ENCODE measurements at places on chromosomes 3 and 15. TPM values are rescaled to one million over a fixed set of nuclear protein-coding genes. Genes with fewer than 3 reads are reported as not detected.

Gene SLC24A5
- total RNA-seq, result not detected

Gene ALPK3
- 0.18 TPM for total RNA-seq

Gene OR5AC2
- total RNA-seq, result not detected

Gene SLC28A1
- 111 TPM for total RNA-seq

Gene ADAM10
- total RNA-seq, result 71.5 TPM

Gene HRG
- total RNA-seq, result not detected

Gene PLA2G4E
- total RNA-seq, result not detected

Gene SLC51B
- 374 TPM for total RNA-seq

Gene CAPN3
- 76.7 TPM for total RNA-seq

Gene MYRIP
- total RNA-seq, result 7.2 TPM

Gene SLC9C1
- total RNA-seq, result 0.67 TPM

DNA sequence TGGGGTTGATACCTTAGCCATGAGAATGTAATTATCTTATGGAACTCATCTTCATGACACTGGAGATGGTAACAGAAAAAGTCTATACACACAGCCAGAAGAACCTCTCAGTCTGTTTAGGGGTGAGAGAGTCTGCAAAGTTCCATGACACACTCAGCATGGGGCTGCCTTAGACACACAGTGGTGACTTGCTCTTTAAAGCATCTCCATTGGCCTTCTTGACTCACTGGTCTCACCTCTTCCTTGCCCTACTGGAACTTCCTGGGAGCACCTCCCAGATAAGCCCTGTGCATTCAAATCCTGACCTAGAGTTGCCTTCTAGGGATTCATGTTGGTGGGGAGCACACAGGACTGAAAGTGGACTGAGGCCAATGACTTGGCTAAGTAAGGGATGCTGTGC is 9.3 kb downstream of the MAGI1 start:
- peak; percentile 55 for DNase-seq
- H3K4me1 ChIP-seq, result no peaks in the 10 kb centered on the region
- no peak overlapping the region for H3K4me3 ChIP-seq

DNA sequence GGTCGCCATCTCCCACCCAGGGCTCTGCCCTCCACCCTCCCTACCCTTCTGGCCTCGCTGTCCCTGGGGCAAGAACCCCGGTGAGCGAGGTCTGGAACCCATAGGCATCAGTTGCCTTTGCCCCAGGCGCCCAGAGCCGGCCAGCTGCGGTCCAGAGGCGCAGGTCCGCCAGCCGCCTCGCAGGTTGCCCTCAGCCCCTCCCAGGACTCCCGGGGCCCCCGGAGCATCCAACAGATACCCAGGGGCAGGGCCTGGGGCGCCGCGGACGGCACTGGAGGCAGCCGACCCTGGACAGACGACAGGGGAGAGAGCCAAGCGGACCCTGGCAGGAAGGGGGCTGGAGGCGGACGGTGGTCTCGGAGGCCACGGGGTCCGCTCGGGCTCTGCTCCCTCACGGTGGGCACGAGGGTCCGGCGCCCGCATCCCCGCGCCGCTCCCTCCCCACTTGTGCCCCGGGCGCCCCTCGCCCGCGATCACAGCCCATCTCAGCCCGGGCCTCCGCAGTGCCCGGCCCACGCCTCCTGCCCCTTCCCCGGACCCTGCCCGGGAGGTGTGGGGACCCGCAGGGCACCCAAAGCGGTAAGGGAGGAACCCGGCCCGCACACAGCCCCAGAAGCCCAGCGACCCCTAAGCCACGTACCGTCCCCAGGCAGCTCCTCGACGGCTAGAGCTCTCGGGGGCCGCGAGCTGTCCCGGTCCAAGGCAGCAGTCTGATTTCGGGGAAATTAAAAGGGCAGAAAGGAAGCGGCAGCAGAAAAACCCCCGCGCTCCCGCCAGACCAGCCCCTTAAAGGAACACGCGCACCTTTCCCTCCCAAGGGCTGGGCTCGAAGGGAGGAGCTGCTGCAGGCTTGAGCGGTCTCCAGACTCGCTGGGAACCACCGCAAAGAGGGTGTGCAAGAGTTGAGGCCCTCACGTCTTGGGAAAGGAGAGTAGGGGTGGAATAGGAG is at the start of gene HAPLN3:
HAPLN3 (minus strand) TSS at position 726 of the 949 bp plus-strand sequence. CDS start 8,246 bp downstream, outside the sequence.
- H3K4me1 ChIP-seq, result no peaks in the 10 kb centered on the region
- H3K27me3 ChIP-seq, result no peaks in the 10 kb centered on the region
- no peak for DNase-seq
- H3K36me3 ChIP-seq, result no peaks in the 10 kb centered on the region
- no peak within 1 kb of the TSS for H3K27ac ChIP-seq

GRCh38 chr3:121748680-121749275 is 763 bp downstream of the GOLGB1 start:
- peak; percentile 85 for DNase-seq
- peak overlapping the region; percentile 92 for H3K27ac ChIP-seq
- H3K27me3 ChIP-seq, result no peaks in the 10 kb centered on the region
- H3K4me1 ChIP-seq, result no peaks in the 10 kb centered on the region

DNA sequence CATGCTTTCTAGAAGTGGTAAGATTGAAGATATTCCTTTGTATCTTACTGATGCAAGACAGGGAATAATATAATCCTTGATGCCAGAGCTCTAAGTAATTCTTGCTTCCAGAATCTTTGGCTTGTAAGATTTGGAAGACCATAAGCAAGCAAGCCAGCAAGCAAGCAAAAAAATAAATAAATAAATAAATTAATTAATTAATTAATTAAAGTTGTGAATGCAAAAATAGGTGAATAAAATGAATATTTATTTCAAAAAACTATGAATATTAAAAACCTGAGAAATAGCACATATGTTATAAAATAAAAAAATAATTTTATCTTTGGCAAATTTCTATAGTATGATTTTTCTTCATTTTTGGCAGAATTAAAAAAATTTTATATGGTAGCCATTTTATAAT is 750.2 kb upstream of the ARRDC4 start:
- H3K36me3 ChIP-seq, result no peaks in the 10 kb centered on the region
- H3K4me1 ChIP-seq, result no peaks in the 10 kb centered on the region
- DNase-seq, result no peak
- no peaks in the 10 kb centered on the region for H3K27me3 ChIP-seq
- H3K4me3 ChIP-seq, result no peak overlapping the region

DNA sequence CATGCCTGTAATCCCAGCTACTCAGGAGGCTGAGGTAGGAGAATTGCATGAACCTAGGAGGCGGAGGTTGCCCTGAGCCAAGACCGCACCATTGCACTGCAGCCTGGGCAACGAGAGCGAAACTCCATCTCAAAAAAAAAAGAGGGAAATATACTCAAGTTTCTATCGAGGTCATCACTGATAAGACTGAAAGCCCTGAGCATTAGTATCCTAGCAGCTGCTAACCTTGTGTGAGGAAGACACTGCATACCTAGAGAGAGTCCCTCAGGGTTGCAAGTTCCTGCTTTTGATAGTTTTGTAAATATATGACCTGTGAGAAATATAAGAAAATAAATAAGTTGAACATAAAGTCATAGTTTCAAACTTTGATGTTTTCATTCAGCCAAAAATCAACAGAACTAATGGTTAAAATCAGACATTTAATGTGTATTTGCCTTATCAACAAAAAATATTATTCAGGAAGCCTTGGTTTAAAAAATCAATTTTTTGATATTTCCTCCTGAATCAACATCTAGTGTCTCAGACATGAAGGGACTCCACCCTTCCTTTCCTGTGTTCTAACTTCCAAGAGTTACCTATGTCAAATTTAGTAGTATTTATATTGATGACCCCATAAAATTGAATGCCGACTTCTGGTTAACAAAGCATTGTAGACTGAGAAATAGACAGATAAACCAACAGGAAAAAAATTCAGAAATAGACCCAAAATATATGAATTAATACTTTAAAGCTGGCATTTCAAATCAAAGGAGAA is 19.8 kb upstream of the USP3 start:
- H3K27ac ChIP-seq, result no peak overlapping the region
- H3K36me3 ChIP-seq, result no peaks in the 10 kb centered on the region
- H3K4me3 ChIP-seq, result no peak overlapping the region
- peaks cover 19% of the 10 kb centered on the region for H3K4me1 ChIP-seq

DNA sequence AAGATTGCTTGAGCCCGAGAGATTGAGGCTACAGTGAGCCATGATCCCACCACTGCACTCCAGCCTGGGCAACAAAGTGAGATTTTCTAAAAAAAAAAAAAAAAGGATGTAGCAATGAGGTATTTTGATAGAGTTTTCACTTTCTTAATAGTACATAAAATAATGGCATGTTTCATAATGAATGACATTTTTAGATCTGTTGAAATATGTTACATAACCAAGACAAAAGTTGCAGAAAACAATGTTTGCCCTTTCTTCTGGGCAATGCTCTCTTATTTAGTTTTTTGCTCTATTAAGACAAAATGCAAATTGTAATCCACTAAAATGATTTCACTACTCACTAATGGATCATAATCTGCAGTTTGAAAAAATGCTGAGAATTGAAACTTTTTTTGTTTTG is 4.4 kb upstream of the MAPK6 start:
- H3K27me3 ChIP-seq, result no peaks in the 10 kb centered on the region
- no peaks in the 10 kb centered on the region for H3K36me3 ChIP-seq
- H3K27ac ChIP-seq, result no peak overlapping the region
- no peaks in the 10 kb centered on the region for H3K4me1 ChIP-seq
- DNase-seq, result no peak

- no peaks in the 10 kb centered on the region for H3K36me3 ChIP-seq
- no peak overlapping the region for H3K4me3 ChIP-seq
These were observed 7.2 kb upstream of the ZNF148 start for GRCh38 chr3:125382298-125382697.

DNA sequence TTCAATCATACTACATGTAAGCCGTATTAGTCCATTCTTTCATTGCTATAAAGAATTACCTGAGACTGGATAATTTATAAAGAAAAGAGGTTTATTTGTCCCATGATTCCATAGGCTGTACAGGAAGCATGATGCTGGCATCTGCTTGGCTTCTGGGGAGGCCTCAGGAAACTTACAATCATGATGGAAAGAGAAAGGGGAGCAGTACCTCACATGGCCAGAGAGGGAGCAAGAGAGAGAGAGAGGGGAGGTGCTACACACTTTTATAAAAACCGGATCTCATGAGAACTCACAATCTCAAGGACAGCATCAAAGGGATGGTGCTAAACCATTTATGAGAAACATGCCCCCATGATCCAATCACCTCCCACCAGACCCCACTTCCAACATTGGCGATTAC is 14.3 kb upstream of the CLASP2 start:
- no peak overlapping the region for H3K27ac ChIP-seq
- no peaks in the 10 kb centered on the region for H3K36me3 ChIP-seq
- no peaks in the 10 kb centered on the region for H3K27me3 ChIP-seq

- DNase-seq, result no peak
- H3K27me3 ChIP-seq, result no peaks in the 10 kb centered on the region
- no peak overlapping the region for H3K4me3 ChIP-seq
- H3K4me1 ChIP-seq, result no peaks in the 10 kb centered on the region
- no peaks in the 10 kb centered on the region for H3K36me3 ChIP-seq
These were observed 179.7 kb upstream of the NDN start for GRCh38 chr15:23866832-23867231.

GRCh38 chr3:53938645-53939044 is 47.0 kb upstream of the SELENOK start:
- DNase-seq, result peak; percentile 68
- H3K27ac ChIP-seq, result no peak overlapping the region
- no peaks in the 10 kb centered on the region for H3K36me3 ChIP-seq
- H3K4me1 ChIP-seq, result no peaks in the 10 kb centered on the region

- H3K27me3 ChIP-seq, result no peaks in the 10 kb centered on the region
- H3K4me1 ChIP-seq, result no peaks in the 10 kb centered on the region
- no peak for DNase-seq
- H3K36me3 ChIP-seq, result no peaks in the 10 kb centered on the region
- H3K4me3 ChIP-seq, result no peak overlapping the region
These were observed 23.4 kb upstream of the PPARG start for GRCh38 chr3:12265508-12265907.

DNA sequence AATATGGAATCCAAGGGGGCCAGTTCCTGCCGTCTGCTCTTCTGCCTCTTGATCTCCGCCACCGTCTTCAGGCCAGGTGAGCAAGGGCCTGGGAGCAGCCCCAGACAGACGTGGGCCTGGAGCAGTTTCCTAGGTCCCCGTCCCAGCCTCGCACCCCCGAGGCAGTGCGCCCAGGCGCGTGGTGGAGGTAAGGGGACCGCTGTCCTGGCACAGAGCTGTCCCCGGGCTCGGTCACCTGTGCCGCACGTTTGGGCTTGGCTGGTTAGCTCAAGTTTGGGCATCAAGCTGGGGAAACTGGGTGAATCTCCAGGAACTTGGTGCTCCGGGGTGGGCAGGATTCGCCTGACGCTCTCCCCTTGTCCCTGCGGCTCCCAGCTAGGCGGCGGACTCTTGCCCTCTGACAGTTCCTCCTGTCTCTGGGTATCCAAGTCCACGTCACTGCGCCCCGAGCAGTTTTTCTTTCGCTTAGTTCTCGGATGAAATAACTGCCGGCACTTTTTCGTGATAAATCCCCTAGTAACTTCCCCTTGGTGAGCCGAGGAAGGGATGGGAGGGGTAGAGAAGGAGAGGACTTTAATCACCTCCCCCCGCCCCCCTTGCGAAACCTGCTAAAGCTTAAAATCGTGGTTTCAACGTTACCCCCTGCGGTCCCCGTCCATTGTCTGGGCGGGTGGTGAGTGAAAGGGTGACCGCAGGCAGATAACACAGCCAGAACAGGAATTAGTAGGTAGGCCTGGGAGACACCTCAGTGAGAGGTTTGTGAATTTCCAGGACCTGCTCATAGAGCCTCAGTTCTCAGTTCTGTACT is 901 bp downstream of the ALCAM start:
- peak; percentile 71 for DNase-seq
- H3K4me3 ChIP-seq, result peak overlapping the region; percentile 69
- H3K4me1 ChIP-seq, result peaks cover 4% of the 10 kb centered on the region
- no peaks in the 10 kb centered on the region for H3K27me3 ChIP-seq
- no peaks in the 10 kb centered on the region for H3K36me3 ChIP-seq

GRCh38 chr3:106068381-106068780 is 199.6 kb upstream of the CBLB start:
- no peaks in the 10 kb centered on the region for H3K36me3 ChIP-seq
- no peak overlapping the region for H3K27ac ChIP-seq
- DNase-seq, result no peak
- H3K4me1 ChIP-seq, result no peaks in the 10 kb centered on the region
- no peak overlapping the region for H3K4me3 ChIP-seq

- H3K4me3 ChIP-seq, result no peak overlapping the region
- no peak for DNase-seq
- H3K36me3 ChIP-seq, result no peaks in the 10 kb centered on the region
- no peak overlapping the region for H3K27ac ChIP-seq
These were observed 86.9 kb downstream of the TBL1XR1 start for GRCh38 chr3:177110386-177110785.

- no peaks in the 10 kb centered on the region for H3K36me3 ChIP-seq
- H3K27ac ChIP-seq, result no peak overlapping the region
- H3K4me3 ChIP-seq, result no peak overlapping the region
These were observed 55.5 kb downstream of the ITGB5 start for GRCh38 chr3:124831628-124832199.

DNA sequence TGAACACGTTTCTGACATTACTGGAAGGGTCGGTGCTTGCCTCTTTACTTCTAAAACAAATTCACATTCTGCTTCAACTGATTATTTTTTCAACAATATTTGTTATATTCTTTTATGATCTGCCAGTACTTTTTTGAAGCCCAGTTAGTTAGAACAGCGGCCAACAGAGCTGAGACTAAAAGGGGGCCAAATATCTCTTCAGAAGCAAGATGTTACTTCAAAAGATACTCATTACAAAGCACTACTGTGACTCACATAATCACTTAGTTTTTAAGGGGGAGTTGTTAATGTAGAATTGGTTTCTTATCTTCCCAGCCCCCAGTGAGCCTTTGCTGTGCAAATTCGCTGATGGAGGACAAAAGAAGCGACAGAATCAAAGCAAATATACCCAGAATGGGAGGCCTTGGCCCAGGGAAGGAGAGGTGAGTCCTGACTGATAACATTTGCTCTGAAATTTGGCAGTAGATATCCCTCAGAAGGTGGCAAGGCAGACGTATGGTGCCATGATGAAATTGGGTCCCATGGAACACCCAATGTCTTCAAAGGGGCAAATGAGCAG is 587.8 kb downstream of the RBMS3 start:
- H3K27me3 ChIP-seq, result no peaks in the 10 kb centered on the region
- no peaks in the 10 kb centered on the region for H3K4me1 ChIP-seq
- no peak overlapping the region for H3K27ac ChIP-seq
- no peak overlapping the region for H3K4me3 ChIP-seq

Measured in Peyer's patch (tissue), 4 donors.